ENCODE measurements at places on chromosomes 11 and 22.

DNA sequence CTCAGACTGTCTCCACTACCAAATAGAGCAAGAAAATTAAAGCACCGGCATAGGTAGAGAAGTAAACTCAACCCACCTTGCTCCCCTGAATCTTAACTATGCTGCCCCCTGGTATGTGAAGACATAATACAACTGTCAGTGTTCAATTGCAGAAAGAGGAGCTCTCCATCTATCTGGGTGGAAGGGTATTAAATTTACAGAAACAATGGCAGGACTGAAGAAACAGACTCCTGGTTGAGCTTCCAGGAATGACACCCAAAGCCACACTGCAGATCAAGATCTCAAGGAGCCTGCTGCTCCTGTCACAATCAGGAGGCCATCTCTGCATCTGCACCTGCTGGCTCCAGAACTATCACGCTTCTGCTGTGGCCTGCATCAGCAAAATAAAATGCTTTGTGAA is 132.1 kb upstream of the BMAL1 start:
- no peak for DNase-seq

DNA sequence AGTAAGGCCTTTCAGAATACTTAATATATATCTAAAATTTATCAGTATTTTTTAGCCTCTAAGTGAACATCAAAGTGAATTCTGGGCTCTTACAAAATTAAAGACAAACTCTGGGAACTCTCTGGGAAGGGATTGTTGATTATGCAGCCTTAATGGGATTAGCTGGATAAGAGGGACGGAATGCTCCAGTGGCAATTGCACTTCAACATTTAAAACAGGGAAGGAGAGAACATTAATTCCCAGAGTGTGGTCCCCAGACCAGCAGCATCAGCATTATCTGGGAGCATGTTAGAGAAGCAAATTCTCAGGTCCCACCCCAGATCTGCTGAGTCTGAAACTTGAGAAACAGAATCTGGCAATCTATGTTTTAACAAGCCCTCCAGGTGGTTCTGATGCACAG is 46.5 kb downstream of the POLD3 start:
- DNase-seq: no peak

GRCh38 chr11:102495161-102496042 is 35.1 kb downstream of the MMP7 start:
- DNase-seq: peak; percentile 60

- no peak for DNase-seq
Measured at GRCh38 chr11:66287889-66288670, 863 bp downstream of the YIF1A start.

GRCh38 chr22:27397954-27398342 is 403.6 kb downstream of the MN1 start:
- DNase-seq: no peak

GRCh38 chr11:28735511-28735910 is 627.3 kb downstream of the METTL15 start:
- DNase-seq: no peak

- DNase-seq: no peak
Measured at GRCh38 chr11:120031612-120032600, 106.0 kb downstream of the TRIM29 start.

DNA sequence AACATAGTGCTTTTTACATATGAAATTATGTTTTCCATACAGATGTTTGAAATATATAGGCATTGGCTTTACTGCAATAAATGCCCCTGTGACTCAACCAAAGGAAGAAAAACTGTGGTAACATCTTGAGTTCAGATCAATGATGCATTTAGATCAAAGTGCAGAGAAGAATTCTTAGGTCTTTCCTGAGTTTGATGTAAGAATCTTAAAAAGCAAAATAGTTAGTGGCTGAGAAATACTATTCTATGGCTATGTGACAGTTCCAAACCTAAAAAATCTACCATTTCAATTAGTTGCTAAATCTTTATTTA is 93.7 kb downstream of the SOX6 start:
- no peak for DNase-seq
